ENCODE measurements at places on chromosomes 1 and 21.

- DNase-seq: no peak
These were observed 87.8 kb downstream of the HLX start for GRCh38 chr1:220966881-220967611.

DNA sequence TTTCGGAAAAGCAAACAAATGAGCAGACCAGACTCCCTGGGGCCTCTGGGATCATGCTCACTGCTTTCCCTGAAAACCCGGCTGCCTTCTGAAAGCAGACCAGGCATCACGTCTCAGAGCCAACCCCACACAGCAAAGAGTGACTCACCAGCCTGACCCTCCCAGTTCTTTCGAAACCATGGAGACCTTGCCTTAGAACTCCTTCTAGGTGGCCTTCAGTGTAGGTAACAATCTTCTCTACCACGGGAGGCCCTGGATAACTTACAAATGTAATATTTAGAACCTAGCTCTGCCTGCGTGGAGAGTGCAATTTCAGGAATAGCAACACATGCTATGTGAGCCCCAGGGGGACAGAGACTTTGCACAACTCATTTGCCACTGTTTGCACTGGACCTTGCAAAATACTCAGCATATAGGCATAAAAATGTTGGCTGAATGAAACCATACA is 105.2 kb downstream of the SUSD4 start:
- DNase-seq: no peak

DNA sequence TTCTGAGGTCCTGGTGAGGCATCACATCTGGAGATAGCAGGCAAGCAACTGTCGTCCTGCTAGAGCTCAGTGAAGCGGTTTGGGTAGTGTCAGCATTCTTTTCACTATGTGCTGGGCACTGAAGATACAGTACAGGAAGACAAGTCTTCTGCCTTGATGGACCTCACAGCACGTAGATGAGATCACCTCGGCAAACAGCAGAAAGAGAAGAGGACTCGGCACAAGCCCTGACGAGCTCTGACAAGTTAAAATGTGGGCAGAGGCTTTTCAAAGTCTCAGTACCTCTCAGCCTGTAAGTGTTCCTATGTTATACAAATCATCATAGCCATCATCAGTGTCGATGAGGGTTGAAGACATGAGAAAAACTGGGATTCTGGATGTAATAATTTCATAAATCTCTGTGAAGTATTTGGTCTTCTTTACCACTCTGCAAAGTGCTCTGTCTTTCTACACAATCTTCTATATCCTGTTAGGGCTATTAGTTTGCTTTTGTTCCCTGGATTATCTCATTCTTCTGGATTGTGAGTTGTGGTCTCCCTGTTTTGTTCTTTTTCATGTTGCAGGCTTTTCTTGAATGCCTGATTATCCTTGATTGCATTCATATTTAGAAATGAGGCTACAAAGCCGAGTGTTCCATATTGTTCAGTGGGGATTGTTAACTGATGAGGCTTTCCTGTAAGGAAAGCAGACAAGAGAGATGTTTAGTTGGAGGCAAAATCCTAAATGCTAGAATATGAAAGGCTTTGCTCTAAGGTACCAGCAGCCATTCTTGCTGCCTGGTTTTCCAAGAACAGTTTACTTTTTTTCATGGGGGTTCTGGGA is 24.2 kb downstream of the MAEL start:
- DNase-seq: no peak

- no peak for DNase-seq
These were observed 76.6 kb downstream of the HSPA13 start for GRCh38 chr21:14306126-14306907.

GRCh38 chr1:215426101-215426500 is 141.0 kb upstream of the KCTD3 start:
- DNase-seq: no peak

DNA sequence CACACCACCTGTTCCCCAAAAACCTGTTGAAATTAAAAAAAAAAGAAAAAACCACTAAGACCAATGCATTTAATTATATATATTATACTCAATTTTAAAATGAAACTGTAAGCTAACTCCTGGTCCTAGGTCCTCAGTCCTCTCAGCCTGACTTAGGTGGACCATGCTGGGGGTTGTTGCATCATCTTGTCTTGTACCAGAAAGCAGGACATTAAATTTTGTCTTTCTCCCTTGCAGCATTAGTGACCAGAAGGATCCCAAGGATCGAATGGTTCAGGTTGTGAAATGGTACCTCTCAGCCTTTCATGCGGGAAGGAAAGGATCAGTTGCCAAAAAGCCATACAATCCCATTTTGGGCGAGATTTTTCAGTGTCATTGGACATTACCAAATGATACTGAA is 97.6 kb downstream of the NRDC start:
- DNase-seq: no peak

- no peak for DNase-seq
These were observed 25.6 kb downstream of the RGS1 start for GRCh38 chr1:192601143-192601542.

- DNase-seq: peak; percentile 34
These were observed 45.9 kb downstream of the KIAA0040 start for GRCh38 chr1:175146529-175147213.

GRCh38 chr1:212699104-212699624 is 476 bp downstream of the BATF3 start:
- DNase-seq: peak; percentile 29

DNA sequence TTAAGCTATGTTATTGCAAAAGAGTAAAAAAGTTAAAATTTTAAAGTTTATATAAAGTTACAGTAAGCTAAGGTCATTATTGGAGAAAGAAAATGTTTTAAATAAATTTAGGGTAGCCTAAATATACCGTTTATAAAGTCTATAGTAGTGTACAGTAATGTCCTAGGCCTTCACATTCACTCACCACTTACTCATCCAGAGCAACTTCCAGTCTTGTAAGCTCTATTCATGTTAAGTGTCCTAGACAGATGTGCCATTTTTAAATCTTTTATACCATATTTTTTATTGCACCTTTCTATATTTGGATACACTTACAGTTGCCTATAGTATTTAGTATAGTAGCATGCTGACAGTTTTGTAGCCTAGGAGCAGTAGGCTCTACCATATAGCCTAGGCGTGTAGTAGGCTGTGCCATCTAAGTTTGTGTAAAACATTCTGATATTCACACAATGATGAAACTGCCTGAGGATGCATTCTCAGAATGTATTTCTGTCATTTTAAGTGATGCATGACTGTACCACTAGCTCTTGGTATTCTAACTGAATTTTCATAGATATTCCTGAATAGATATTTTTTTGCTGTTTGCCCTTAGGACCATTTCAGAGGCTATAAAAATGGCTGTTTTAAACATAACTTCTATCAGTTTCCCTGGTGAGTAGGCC is 26.8 kb downstream of the PPP2R5A start:
- DNase-seq: no peak

- DNase-seq: no peak
These were observed 8.1 kb downstream of the TDRD5 start for GRCh38 chr1:179599623-179600249.

GRCh38 chr1:23895082-23895481 is 18.1 kb downstream of the CNR2 start:
- no peak for DNase-seq

DNA sequence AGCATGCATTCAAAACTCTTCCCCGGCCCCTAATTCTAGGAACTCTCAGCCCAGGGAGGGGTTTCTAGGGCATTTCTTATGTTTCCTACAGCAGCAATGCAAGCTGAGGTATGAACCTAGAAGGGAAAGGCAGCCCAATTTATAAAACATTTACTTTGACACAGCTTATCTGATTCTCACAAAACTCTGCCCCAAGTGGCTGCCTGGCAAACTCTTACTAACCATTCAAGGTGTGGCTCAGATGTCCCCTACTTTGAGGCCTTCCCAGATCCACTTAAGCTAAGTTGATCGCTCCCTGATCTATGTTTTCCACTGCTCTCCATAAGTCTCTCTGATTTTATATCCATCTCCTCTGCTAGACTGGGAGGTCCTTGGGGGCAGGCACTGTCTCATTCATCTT is 35.4 kb downstream of the AK2 start:
- no peak for DNase-seq

DNA sequence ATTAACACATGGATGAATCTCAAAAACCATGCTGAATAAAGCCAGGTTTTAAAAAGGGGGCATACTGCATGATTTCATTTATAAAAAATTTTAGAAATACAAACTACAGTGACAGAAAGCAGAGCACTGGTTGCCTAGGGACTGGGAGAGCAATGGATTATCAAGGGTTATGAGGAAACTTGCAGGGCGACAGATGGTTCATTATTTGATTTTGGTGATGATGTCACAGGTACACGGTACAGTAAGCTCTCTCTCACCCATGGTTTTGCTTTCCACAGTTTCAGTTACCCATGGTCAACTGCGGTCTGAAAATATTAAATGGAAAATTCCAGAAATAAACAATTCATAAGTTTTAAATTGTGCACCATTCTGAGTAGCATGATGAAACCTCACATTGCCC is 14.1 kb downstream of the VAMP4 start:
- no peak for DNase-seq

DNA sequence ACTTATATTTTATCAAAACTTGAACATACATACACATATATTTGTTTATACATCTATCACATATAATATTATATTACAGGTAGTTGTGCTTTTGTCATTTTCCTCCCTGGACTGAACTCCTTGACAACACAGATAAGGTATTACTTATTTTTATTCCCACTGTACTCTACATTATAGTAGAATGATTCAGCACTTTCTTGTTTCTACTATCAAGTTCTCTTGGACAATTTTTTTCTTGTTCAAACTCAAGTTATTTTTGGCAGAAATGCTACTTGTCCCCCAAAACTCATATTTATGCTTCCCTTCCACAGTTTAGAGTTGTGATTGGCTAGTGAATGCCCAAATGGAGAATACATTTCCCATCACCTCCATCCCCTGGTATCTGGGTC is 10.8 kb upstream of the PTPRC start:
- DNase-seq: no peak

DNA sequence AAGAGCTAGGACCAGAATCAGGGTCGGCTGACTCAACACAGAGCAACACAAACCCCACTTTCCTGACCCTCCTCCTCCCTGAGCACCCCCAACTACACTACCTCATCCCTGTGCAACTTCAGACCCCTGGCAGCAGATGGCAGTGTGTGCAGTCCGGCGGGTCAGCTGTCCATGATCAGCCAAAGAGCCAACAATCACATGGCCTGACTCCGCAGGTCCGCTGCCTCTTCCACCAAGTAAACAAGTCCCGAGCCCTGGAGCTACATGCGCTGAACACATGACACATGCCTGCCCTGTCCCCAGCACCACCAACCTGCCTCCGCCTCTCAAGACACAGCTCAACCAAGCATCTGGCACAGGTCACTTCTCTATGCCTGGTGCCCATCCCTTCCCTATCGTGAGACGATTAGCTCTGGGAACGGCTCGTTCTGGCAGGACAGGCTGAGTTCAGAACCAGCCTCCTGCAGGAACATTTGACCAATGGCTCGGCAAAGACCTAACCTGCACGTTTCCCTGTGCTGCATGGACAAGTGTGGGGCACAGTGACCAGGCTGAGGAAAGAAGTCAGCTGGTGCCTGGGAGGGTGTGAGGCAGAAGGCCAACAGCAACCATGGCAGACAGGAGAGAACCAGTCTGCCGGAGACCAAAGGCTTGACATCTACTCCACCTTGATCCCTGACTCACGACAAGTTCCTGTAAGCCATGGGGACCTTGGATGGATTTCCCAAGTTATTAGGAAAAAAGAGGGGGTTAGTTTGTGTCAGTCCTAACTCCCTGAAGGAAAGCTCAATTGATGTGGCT is 60.3 kb downstream of the CD46 start:
- DNase-seq: no peak

- no peak for DNase-seq
These were observed 273.1 kb upstream of the LYPLAL1 start for GRCh38 chr1:218900615-218901014.

DNA sequence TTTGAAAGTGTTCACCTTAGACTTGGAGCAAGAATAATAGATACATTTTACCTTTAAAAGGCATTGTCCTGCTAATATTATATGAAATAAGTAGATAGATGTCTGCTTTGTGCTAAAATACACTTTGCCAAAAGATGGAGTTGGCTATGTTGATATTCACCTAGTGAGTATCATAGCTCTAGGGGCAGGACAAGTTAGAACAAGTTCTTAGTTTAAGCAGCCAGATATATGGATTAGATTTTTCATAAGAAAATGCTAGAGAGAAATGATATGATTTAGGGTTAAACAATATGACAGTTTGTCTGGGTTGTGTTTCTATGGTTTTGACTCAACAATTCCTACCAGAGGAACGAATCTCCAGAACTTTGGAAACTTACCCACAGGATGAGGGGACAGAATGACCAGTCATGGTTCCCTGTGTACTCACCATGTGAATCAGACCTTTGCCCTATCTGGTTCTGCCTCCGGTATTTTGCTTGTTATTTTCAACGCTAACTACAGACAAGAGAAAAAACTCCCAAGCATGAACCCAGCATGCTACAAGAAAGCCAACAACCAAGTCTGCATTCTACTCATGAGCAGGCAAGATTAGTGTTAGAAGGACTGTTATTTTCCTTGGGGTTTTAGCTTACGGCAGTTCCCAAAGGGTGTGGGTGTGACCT is 1.7 kb downstream of the F5 start:
- DNase-seq: no peak

- no peak for DNase-seq
These were observed 161.0 kb upstream of the RUNX1 start for GRCh38 chr21:35210093-35210492.

GRCh38 chr1:189787201-189787600 is 690.5 kb downstream of the BRINP3 start:
- no peak for DNase-seq

- DNase-seq: no peak
These were observed 141.8 kb downstream of the NEK7 start for GRCh38 chr1:198298640-198299039.

GRCh38 chr1:212958175-212958574 is 7.8 kb downstream of the VASH2 start:
- DNase-seq: no peak

GRCh38 chr21:36554411-36555157 is 74.7 kb upstream of the CLDN14 start:
- no peak for DNase-seq

- DNase-seq: no peak
These were observed 6.8 kb upstream of the PLXNA2 start for GRCh38 chr1:208251015-208251414.

GRCh38 chr21:16713331-16714117 is 799.3 kb upstream of the CXADR start:
- DNase-seq: no peak

DNA sequence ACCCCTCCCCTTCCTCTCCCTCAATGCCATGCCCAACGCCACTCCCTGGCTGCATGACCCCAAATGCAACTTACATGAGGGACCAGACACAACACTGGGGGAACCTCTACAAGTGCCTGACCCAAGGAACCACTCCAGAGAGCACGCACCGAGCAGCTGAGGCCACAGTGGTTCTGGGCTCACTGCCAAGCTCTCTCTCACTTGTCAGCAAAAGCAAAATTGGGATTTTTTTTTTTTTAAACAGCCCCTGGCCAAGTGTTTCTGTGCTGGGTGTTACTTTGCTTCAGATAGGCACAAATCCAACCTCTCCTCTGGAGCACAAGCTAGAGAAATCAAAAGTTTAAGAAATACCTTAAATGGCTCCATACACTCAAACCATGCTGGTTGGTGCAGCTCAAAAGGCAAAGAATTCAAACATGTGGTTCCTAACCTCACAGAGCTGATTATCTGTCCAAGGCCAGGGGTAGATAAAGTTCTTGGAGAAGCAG is 363.0 kb downstream of the SETD4 start:
- no peak for DNase-seq

- DNase-seq: no peak
These were observed 445.9 kb downstream of the KIF26B start for GRCh38 chr1:245600658-245601057.

- no peak for DNase-seq
These were observed 205.8 kb upstream of the LYPLAL1 start for GRCh38 chr1:218967836-218968235.

GRCh38 chr1:43438953-43439581 is 14.7 kb downstream of the HYI start:
- no peak for DNase-seq

Data from central memory CD4-positive, alpha-beta T cell (primary cell).